Lung (tissue), 17 donors: ENCODE measurements at places on chromosomes 2 and 18. TPM values are rescaled to one million over a fixed set of nuclear protein-coding genes. Genes with fewer than 3 reads are reported as not detected.
A peak's percentile ranks its signal among the peaks of the same experiment; 100 is the strongest.

Gene GAREM2
- 2.8 TPM for total RNA-seq

Gene CNTNAP5
- 0.06 TPM for total RNA-seq

Gene LAPTM4A
- 234 TPM for total RNA-seq

DNA sequence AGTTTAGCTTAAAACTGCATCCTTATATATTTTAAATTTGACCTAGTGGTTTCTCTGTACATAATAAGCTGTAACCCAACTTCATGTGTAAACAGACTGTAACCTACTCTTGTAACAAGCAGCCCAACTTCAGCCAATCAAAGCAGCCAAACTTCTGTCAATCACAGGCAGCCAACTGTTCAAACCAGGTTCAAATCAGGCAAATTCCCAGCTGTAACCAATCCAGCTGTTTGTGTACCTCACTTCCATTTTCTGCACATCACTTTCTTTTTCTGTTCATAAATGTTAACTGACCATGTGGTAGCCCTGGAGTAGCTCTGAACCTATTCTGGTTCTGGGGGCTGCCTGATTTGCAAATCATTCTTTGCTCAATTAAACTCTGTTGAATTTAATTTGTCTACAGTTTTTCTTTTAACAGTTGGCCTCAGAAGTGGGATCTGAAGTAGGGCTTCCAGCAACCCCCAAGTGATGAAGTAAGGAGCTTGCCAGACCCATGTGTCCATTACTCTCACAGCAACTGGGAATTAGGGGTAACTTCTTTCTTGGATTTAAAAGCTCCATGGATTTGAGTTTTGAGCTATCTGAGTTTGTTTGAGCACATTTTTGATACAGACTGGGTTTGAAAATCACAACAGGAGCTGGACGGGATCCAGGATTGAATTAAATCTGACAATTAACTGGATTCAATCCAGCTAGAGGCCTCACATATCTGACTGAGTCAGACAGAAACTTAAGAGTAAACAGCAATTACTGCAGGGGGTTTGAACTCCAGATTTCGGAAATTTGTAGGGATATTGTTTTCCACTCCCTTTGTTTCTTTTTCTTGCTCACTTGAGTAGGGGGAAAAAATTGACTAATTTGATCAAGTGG is 1569.7 kb upstream of the SLC39A10 start:
- no peak for DNase-seq

DNA sequence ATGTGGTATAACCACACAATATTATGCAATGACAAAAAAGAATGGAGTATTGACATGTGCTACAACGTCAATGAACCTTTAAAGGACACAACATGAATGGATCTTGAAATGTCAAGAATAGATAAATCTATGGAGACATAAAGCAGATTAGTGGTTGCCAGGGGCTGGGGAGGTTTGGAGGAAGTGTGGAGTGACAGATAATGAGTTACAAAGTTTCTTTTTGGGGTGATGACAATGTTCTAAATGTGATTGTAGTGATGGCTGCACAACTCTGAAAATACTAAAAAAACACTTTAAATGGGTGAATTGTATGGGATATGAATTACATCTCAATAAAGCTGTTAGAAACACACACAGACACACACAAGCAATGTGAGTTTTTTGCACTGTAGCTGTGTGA is 37.4 kb upstream of the C1D start:
- no peak for DNase-seq

DNA sequence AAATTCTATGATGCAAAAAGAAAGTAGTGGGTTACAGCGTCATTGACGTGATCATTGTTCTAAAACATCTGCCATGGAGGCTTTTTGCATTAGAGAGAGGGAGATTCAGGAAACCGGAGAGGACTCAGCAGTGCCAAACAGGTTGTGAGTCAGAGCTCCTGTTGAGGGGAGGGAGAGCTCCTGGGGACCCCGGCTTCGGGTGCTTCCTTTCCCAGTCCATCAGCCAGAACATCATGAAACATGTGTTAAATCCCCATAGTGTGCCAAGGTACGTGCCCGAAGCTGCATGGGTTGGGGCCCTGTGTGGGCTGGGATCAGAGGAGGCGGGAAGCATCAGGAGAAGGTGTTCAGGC is 791 bp upstream of the CYRIA start:
- peak; percentile 64 for DNase-seq
